Stimulated activated CD8-positive, alpha-beta memory T cell treated with anti-CD3 and anti-CD28 coated beads, Interleukin-7, amount 100 ng/mL, for 1 hour (primary cell): ENCODE measurements at places on chromosomes 2 and 18.

- no peak for DNase-seq
These were observed 12.6 kb downstream of the NOP58 start for GRCh38 chr2:202278036-202278760.

GRCh38 chr18:36643061-36643460 lies 185.7 kb downstream of the TPGS2 start:
- no peak for DNase-seq

GRCh38 chr2:65081232-65081685 lies 25.0 kb downstream of the CEP68 start:
- DNase-seq, result no peak

DNA sequence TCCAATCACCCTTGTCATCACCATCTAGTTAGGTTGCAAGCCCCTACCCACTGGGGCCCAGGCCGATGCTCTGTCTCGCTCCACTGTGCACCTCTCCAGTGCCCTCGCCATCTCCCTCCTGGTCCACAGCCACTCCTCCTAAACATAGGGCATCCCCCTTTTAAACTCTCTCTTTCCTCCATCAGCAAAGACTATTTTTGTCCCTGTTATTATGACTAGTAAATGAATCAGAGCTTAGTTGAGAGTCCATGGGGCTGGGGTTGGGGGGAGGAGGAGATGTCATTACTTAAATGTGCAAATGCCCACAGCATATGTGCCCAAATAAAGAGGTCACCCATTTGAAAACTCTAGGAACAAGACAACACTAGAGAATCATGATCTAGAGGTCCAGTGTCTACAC lies 167.4 kb downstream of the TRABD2A start:
- DNase-seq, result no peak

- DNase-seq, result no peak
These were observed 299.4 kb downstream of the AGAP1 start for GRCh38 chr2:235793163-235793752.

DNA sequence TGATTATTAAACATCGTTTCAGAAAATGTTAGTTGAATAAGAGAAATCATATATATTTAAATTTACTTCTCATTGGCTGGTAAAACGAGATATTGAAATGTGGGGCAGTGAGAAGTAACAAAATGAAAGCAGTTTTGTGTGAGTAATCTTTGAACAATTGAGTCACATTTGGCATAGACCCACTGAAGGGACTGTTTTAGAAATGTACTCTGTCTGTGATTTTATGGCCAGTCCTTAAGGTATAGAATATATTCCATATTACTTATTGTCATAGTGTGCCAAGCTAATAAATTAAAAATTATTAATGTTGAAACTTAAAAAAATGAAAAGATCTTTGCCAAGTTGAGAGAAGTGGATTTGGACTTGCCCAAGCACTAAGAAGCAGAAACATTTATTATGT lies 222.4 kb upstream of the COL3A1 start:
- no peak for DNase-seq

GRCh38 chr2:70247364-70248180 lies 856 bp downstream of the TIA1 start:
- no peak for DNase-seq

- no peak for DNase-seq
These were observed 208.8 kb upstream of the CRIM1 start for GRCh38 chr2:36146765-36147164.

- peak; percentile 2 for DNase-seq
These were observed 583.6 kb downstream of the IRS1 start for GRCh38 chr2:226215902-226216503.

DNA sequence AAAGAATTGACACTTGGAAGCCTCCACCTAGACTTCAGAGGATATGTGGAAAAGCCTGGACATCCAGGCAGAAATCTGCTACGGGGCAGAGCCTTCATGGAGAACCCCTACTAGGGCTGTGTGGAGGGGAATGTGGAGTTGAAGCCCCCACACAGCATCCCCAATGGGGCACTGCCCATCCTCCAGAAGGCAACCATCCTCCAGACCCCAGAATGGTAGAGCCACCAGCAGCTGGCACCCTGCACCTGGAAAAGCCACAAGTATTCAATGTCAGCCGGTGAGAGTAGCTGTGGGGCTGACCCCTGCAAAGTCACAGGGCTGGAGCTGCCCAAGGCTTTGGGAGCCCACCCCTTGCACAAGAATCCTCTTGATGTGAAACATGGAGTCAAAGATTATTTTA lies 53.6 kb upstream of the SNTG2 start:
- DNase-seq, result no peak

DNA sequence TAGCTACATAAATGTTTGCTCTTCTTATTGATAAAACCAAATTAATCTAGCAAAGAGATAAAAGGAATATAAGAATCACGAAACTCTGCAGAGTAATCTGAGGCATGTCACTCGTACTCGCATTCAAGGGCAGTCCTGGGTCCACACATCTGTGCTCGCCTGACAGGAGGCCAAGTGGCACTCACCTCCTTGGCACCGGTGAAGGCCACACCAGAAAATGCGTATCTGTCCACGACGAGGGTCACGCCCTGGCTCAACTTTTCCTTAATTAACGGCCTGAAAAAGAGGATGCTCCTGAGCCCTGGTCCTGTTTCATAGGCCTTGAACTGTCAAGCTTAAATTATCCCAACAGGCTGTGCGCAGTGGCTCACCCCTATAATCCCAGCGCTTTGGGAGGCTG lies 6.6 kb downstream of the DTYMK start:
- DNase-seq, result no peak

DNA sequence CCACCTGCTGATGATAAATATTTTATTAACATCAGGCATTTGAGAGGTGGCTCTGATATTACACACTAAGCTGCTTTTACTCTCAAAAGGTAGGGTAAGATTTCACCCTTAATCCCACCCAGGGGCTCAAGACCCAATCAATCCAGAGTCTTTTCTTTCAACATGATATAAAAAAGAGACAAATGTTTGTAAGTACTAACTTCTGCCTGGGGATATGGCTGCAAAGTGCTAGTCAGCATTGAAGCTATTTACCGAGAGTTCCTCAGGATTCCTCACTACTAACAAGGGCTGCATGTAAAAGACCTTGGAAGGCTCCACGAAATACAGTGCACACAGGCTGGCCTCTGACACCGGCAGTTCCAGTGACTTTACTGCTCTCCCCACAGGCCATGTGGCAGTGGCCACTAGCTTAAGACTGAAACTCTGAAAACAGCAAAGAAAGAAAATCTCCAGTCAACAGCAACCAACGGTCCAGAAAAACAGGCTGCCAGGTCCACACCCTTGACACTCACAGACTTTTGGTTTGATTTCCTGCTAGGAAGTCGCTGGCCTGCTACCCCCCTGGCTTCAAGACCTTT lies 11.2 kb downstream of the MREG start:
- no peak for DNase-seq

DNA sequence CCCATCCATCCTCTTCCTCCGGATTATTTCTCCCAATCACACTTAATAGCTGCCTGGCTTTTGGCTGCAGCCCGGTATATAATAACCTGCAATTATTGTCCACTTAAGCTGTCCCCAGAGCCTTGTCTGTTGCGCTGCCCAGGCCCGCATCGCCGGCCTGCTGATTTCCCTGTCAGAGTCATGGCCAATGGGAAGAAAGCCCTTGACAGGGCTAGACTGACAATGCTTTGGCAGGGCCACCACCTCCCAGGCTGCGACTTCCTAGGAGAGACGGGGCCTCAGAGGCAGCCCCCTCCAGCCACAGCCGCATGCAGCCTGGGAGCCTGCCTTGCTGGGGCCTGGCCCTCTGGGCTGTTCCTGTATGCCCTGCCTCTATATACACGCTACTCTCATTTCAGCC lies 10.0 kb upstream of the CELF4 start:
- DNase-seq, result no peak

DNA sequence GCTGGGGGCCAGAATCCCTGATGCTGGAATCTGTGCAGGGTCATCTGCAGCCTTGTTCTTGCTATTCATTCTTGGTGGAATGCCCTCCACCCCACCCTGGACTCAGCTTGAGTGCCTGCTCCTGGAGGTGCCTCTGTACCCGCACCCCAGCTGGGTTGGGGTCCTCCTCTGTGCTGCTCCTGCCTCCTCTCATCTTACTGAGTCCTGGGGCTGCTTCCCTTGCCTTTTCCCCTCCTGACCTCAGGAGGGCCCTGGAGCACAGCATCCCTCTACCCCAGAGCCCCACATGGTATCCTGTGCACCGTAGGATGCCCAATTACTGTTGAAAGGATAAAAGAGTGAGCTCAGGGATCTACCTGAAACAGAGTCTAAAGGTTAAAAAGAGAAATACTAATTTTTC lies 81.6 kb downstream of the CIB4 start:
- DNase-seq, result no peak

DNA sequence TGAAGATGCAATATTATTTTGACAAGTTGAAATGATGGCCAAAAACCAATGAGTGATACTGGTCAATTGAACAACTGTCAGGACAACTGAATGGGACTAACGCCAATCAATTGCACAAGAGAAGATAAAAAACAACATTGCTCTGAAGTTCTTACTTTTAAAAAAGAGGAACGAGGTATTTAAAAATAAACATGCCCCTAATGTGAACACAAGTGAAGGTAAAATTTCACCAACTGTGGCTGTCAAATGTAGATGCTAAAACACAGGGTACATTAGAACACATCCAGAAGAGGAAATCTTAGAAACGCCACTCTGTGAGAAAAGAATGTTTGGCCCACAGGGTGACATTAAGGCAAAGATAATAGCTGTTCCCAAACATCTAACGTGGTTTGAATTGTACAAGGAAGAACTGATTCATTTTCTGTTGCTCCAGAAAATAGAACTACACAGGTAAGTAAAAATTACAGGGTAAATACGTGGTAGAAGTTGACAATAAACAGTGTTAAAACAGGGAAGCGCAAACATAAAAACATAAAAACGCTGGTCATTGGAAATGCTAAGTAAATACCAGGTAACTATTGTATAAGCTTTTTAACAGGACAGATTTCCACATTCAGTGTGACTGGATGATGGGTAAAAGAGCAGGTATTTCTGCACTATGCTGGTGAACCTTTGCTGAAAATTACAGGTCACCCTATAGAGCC lies 20.3 kb downstream of the LONRF2 start:
- no peak for DNase-seq

DNA sequence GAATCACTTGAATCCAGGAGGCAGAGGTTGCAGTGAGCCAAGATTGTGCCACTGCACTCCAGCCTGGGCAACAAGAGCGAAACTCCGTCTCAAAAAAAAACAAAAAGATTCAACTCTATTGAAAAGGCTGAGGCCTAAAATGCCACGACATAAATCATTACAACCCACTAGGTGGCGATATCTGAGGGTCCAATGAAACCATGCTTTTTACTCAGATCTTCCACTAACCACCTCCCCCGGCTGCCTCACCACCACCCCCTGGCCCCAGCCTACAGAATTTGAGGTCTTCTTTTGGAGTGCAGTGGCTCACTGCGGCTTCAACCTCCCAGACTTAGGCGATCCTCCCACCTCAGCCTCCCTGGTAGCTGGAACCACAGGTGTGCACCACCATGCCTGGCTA lies 57.5 kb downstream of the AP1S3 start:
- no peak for DNase-seq
